ENCODE measurements at places on chromosomes 4 and X. TPM values are rescaled to one million over a fixed set of nuclear protein-coding genes. Genes with fewer than 3 reads are reported as not detected.

The SYN1 gene
- total RNA-seq, result 0.14 TPM

The ARMCX1 gene
- 41.3 TPM for total RNA-seq

The ADH1A gene
- 0.40 TPM for total RNA-seq

The CACNA1F gene
- not detected for total RNA-seq

The PRKG2 gene
- 8.2 TPM for total RNA-seq

The EPHA5 gene
- 2.2 TPM for total RNA-seq

The ZXDA gene
- 8.7 TPM for total RNA-seq

The ERCC6L gene
- 0.85 TPM for total RNA-seq

The SHROOM2 gene
- 71.3 TPM for total RNA-seq

The IL13RA1 gene
- total RNA-seq, result 24.7 TPM

The LRAT gene
- 0.64 TPM for total RNA-seq

The CTAG2 gene
- total RNA-seq, result not detected

The XG gene
- total RNA-seq, result 2.5 TPM

The NDNF gene
- total RNA-seq, result 5.7 TPM

The PNMA6A gene
- 0.14 TPM for total RNA-seq

The ARHGAP36 gene
- 1.6 TPM for total RNA-seq

The ARL9 gene
- 0.18 TPM for total RNA-seq

The XAGE1B gene
- 29.7 TPM for total RNA-seq

The PARM1 gene
- total RNA-seq, result 105 TPM

The CFAP47 gene
- total RNA-seq, result 0.45 TPM

The FAM200B gene
- total RNA-seq, result 38.9 TPM

The AFAP1 gene
- 19.8 TPM for total RNA-seq

The EOLA2 gene
- 30.2 TPM for total RNA-seq

The CD38 gene
- 9.9 TPM for total RNA-seq
